ENCODE measurements at places on chromosomes 7 and 10.

- DNase-seq = no peak
These were observed 44.6 kb upstream of the ANAPC16 start for GRCh38 chr10:72171175-72171630.

DNA sequence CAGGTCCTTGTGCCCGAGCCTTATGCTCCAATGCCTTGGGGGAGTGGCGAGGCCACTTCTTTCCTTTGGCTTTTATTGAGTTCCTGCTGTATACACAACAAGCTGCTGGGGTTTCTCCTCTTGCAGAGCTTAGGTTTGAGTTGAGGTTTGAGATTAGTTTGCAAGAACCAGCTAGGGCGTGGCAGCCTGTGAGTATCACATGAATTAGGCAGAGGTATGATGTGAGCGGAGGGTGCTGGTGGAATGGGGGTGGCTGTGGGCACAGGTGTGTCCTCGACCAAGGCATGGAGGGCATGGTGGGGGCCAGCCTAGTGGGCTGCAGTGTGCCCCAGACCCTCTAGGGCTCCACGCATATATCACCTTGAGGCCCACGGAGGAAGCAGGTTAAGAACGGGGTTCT, 123.3 kb downstream of the DOCK1 start:
- no peak for DNase-seq

DNA sequence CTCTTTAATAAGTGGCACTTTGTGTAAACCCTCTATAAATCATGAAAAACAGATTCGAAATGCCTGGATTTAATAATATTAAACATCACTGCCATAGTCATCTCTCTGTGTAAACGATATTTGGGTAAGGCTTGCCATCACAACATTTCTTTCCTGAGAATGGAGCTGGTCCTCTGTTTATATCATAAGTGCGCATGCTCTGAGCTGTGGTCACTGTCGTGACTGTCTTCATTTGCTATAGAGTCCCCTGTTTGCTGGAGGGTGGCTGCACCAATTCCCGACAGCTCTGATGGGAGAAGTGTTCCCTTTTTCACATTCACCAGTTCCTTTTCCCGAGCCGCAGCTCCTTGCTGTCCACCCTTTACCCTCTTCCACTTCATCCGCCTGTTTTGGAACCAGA, 50.4 kb upstream of the AGMO start:
- DNase-seq = no peak

- peak; percentile 27 for DNase-seq
These were observed 1247.8 kb downstream of the GATA3 start for GRCh38 chr10:9302140-9302746.

DNA sequence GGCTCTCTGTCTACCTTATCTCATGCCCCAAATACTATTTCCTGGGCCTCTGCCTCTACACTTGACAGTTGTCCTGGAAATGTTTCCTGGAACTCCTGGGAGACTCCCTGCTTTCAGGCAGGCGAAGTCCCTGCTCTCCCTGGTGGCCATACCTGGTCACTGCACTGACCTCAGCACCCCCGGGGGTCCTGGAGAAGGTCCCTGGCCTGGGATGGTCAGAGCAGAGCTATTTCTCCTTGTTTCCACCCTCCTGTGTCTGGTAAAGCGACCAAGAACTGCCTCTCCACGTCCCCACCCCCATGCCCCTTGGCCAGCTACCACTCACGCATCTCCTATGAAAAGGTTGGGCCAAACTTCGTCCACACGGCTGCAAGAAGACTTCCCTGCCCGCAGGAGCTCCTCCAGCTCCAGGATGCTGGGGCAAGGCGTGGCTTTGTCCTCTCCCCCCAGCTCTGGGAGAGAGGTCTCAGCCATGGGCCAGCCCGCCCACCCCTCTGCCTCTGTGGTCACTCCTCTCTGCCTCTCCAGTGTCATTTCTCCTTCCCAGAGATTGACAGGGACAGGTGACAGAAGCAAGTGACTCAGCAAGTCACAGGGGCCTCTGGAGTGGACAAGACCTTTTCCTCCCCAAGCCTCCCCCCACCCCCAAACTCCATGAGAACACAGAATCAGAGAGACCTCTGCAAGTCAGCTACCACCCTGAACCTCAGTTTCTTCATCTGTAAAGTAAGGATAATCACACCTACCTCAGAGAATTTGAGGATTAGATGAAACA, 2.6 kb upstream of the SAMD8 start:
- DNase-seq = no peak

DNA sequence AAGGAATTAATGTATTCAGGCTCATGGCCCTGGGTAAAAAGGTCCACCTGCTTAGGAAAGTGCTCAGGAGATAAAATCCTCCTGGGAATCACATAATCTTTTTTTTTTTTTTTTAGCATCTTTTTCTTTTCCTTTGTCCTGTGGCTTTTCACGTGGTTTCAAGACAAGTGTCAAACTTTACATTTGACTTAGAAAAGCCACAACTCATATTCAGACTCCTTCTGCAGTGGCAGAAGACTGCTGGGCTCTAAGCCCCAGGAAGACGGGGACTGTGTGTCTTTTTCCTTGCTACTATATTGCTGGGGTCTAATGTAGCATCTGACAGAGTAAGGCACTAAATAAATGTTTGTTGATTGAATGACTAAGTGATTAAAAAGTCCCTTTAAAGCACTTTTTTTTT, 127.5 kb upstream of the ANKRD1 start:
- no peak for DNase-seq

- DNase-seq = no peak
These were observed 92.4 kb upstream of the JCAD start for GRCh38 chr10:30151581-30152389.

DNA sequence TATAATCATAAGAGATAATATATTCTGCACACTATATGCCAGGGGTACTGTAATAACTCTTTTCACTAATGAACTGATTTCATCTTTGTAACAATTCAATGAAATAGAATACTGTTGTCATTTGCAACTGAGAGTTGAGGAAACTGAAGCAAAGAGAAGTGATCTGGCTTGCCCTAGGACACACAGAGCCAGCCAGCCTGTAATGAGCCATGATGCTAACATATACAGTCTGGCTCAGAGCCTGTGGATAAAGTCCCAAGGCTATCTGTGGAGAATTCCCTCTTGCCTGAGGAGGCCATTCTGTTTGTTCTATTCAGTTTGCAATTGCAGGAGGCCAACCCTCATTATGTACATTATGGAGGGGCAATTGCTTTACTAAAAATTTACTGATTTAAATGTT, 241.3 kb downstream of the CXCL12 start:
- DNase-seq = no peak

DNA sequence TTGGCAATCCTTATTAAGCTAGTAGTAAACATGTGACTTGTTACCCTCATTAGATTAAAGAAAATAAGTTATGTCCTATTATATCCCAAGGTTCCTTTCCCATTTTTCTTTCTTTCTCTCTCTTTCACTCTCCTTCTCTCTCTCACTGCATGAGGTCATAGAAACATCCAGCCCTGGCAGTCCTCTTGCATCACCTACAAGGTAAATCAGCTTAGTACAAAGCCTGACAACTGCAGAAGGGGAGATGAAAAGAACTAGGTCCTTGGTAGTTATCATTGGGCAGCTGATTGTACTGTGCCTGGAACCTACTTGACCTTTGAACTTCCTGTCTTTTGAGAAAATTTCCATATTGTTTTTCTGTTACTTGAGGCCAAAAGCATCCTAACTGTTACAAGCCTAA, 307.9 kb upstream of the SP8 start:
- no peak for DNase-seq

DNA sequence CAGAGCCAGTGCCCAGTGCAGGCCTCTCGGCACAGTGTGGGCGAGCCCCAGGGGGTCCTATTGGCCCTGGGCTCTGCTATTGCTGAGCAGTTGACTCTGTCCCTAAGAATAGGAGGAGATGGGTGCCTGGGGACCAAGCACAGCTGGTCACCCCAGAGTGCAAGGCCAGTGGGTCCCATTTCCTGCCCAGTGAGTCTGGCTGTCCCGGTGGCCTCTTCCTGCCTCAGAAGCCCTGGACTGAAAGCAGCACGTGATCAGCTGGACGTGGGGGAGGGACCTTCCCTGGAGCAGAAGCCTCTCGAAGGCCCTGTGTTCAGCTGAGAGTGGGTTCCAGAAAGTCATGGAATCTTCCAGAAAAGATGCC, 42.0 kb downstream of the PWWP2B start:
- DNase-seq = no peak

DNA sequence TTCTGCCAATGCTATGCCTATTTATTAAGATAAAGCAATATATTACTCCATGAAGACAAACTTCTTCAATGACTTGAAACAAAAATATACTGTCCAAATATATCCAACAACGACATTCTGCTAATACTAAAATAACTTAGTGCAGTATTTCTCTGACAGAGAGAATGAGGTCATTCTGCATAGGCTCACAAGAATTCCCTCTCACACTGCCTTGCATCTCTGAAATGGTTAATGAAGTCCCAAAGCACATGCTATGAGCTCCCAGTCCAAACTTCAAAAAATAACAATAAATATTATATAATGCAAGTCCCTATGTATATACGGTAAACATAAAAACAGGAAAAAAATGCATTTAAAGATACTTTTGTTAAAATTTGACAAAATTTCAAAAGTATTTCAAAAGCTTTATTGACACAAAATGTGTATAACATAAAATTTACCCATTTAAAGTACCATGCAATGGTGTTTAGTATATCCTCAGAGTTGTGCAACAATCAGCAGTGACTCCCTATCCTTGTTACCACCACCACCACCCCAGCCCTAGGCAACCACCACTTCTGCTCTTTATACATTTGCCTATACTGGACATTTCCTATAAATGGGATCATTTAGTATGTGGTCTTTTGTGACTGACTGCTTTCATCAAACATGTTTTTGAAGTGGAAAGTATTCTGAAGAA, 27.6 kb downstream of the CHCHD3 start:
- DNase-seq = no peak

DNA sequence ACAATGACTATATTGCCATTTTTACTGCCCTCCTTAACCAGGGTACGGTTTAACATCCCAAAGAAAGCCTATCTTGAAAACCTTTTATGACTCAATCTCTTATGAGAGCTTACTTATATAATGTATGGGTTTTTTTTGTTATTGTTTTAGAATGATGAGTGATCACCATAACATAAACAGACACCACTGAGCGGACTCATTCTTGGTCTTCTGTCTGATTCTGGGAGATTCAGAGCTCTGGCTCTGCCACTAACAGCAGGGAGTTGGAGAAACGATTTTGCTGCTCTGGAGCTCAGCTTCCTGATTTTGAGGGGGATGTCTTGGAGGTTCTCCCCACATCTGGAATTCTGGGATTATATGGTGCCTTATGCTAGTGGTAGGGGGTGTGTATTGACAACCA, 244.1 kb downstream of the FRMD4A start:
- DNase-seq = no peak

- DNase-seq = no peak
These were observed 73.3 kb downstream of the HTR5A start for GRCh38 chr7:155143381-155143780.

DNA sequence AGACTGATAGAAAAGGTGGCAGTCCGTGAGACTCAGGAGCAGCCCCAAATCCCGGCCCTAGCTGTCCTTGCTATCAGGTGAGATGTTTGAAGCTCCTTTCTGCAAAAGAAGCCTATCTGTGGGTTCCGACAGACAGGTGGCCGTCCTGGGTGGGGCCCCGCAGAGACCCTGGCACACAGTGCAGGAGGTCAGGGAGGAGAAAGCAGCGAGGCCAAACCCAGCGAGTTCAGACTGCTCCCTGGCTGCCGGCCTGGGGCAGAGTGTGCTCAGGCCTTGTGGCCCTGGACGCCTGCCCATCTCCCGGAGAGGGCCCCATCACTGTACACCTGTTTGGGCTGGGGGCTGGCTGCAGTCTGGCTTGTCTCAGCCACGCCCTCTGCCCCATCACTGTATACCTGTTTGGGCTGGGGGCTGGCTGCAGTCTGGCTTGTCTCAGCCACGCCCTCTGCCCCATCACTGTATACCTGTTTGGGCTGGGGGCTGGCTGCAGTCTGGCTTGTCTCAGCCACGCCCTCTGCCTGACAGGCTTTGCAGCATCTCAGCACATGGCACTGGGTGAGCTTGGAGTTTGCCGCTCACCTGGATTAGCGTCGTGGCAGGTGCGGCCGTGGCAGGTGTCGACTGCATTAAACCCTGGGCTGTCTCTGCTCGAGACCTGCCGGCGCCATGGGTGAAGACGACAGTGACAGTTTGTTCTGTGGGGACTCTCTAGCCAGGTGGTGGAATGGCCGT, 11.8 kb upstream of the PRKAR1B start:
- DNase-seq = no peak

DNA sequence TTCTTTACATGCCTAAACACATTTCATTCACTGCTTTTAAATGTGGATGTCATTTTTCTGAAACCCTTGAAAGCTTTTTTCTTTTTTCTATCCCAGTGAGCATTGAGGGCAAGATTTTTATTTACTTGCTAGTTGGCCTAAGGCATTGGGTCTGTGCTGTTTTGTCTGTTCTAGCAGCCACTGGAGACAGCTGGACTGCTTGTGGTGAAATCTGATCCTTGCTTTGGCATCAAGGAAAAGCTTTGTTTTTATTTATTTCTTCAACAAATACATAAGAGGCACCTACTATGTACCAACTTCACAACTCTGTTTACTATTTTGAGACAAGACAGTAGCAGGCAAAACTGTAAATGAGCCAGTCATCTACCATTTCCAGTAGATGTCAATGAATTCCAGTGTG, 28.4 kb upstream of the PDLIM1 start:
- no peak for DNase-seq

DNA sequence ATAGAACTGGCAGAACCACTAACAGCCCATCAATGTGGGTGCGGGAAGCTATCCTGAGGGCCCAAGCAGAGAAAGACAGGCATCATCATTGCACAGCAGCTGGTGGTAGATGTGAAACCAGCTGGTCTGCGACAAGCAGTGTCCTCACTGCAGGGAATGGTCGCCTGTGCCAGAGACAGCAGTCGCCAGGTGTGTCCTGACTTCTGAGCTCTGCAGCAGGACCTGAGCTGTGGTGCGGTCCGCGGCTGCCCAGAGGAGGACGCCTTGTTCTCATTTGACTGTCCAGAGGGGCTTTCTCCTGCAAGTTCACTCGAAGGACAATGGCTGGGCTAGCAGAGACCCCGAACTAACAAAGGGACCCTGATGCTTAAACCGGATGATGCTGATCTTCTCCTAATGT, 97.4 kb downstream of the LRRC18 start:
- no peak for DNase-seq

- no peak for DNase-seq
These were observed 55.5 kb upstream of the CABCOCO1 start for GRCh38 chr10:61606959-61607907.

DNA sequence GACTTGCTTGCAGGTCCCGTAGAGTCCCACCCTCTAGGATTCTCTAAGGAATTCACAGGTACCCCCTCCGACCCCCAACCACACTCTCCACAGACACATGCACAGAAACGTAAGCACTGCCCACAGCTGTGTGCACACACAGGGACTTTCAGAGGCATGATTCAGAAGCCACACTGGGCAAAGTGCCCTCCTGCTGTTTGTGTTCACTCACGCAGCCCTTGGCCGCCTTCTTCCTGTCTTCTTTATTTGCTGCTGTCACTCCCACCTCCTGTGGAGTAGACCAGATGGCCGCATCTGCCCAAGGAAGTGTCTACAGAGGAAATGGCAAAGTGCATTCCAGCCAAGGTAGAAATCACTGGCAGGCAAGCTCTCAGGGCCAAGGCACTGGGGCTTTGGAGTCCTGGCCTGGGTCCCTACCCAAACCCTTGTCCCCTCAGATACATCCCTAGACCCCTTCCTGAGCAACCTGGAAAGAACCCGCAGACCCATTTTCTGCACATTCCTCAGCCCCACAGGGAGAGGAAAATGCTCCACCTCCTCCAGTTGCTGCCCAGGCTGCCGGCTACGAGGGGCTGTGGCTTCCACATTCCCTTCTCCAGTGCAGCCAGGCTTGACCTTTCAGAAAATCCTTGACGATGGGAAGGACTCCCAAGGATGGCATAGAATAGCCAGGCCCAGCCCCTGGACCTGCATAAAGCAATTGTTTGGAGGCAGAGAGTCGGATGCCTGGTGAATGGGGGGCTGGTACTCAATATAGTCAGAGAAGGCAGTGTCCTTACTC, 21.6 kb upstream of the GIMAP8 start:
- DNase-seq = peak; percentile 32
